ENCODE measurements at places on chromosomes 4 and X.

DNA sequence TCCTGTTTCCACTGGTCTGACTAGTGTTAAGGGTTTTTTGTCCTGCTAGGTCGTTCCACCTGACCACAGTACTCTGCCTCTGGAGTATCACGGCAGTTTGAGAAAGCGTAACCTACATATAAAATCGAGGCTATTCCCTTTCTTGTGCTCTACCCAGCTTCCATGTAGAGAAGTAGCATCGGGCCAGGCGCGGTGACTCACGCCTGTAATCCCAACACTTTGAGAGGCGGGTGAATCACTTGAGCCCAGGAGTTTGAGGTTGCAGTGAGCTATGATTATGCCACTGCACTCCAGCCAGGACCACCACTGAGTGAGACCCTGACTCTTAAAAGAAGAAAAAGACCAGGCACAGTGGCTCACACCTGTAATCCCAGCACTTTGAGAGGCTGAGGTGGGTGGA, 7.5 kb downstream of the PPEF1 start:
- DNase-seq = no peak

- DNase-seq = no peak
Observed at GRCh38 chr4:89099034-89099433, 12.3 kb upstream of the TIGD2 start.

DNA sequence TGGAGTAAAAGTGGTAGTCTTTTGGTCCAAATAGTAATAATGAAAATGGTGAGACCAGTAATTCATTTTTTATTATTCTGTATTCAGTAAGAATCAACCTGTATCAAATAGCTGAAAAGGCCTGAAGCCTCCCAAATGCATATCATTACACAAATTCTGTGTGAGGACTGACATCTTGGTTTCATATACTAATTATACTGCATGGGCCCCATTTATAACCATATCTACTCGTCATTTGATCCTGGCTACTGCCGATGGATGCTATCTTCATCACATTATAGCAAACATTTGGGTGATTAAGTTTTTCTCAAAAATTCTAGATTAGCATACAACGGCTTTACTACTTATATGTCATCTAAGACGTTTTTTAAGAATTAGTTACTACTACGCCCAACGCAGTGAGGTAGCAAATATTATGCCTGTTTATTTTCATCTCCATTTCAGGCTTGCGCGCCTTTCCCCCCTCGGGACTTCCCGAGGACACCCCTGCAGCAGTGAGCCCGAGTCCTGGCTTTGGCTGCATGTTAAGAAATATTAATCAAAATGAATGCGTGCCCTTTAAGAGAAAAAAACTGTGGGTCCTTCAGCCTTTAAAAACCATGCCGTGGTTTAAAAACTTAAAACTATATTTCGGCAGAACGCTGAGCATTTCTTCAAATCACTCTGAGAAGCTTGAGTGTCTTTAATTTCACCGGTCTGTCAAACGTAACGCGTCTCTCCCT, 814 bp upstream of the MMAA start:
- no peak for DNase-seq

GRCh38 chr4:16588149-16588548, 310.3 kb downstream of the LDB2 start:
- no peak for DNase-seq

GRCh38 chrX:134711135-134711921, 53.1 kb upstream of the PLAC1 start:
- no peak for DNase-seq

GRCh38 chr4:108965472-108966076, 202.7 kb upstream of the ETNPPL start:
- DNase-seq = no peak

GRCh38 chr4:17090063-17090462, 191.6 kb upstream of the LDB2 start:
- no peak for DNase-seq

GRCh38 chr4:21765810-21766407, 182.7 kb downstream of the KCNIP4 start:
- no peak for DNase-seq

DNA sequence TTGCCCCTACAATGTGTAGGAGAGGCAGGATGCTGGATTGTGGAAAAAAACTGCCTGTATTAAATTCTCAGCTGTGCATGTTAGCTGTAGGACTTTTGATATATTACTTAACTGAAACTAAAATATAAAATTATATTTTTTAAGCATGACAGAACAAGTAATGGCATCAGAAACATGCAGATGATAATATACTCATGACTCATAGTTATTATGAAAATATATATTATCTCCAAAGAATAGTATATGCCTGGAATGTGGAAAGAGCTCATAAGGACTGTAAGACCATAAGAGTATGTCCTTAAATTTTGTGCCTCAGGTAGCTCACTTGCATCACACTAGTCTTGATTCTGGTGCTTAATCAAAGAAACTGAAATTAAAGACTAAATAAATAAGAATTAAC, 1100.6 kb downstream of the TECRL start:
- no peak for DNase-seq

DNA sequence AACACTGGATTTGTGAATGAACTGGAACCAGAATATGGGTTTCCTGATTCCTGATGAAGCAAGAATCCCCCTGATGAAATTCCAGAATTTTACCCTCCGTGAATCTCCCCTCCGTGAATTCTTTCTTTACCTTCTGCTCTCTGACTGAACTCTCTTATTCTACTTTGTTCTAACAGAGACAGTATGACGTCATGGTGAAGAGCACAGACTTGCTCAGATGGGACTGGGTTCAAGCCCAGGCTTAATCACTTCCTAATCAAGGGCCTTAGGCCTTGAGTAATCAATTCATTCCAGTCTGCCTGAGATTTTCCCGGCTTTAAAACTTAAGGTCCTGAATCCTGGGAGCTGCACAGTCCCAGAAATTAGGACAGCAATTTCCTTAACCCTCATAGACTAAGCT, 64.5 kb downstream of the IQCM start:
- no peak for DNase-seq

DNA sequence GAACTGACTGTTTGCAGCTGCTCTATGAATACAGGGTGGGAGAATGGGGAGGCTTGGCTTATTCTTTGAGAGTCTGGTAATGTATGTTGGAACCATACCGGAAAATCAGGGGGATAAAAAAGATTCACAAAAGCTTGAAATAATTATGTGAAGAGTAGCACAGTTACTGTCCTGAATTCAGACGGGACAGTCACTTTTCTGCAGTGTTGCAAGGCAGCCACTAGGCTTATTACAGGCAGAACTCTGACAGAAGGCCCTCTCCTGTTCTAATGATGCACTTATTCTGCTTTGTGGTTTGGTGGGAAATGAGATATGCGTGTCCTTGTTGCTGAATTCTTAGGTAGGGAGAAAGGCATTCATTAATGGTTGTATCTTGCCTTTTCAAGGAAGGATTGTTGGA, 37.2 kb downstream of the GUCY1B1 start:
- no peak for DNase-seq

DNA sequence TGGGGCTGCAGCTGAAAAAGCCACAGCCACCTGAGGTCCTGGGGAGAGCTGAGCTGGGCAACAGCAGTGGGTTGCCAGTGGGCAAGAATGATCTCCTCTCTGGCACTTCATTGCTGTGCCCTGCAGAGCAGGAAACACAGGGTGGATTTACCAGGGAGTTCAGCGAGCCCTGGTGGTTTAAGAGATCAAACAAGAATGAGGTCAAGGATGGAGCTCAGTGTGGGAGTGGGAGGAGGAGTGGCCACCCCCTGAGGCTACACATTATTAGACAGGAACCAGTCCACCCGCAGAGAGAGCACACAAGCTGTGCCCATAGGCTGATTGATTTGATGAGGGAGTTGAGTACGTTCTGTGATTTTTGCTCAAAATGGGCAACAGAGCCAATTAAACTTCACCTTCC, 47.3 kb downstream of the FRMPD3 start:
- no peak for DNase-seq

DNA sequence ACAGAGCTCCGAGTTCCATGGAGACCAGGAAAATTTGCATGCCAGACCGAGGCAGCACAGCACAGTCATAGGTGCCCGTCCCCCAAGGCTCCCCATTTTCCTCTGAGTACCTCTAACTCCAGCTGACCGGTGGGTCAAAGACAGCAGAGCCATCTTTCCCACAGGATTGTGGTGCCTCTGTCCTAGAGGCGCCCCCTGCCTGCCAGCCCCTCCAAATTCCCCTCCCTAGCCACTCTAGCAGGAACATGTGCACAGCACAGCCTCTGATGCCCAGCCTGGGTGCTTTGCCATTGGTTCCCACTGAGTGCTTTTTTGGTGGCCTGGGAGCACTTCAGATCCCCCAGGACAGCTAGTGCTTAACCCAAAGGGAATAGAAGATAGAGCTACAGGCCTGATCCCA, 368.5 kb upstream of the PABPC5 start:
- DNase-seq = no peak

DNA sequence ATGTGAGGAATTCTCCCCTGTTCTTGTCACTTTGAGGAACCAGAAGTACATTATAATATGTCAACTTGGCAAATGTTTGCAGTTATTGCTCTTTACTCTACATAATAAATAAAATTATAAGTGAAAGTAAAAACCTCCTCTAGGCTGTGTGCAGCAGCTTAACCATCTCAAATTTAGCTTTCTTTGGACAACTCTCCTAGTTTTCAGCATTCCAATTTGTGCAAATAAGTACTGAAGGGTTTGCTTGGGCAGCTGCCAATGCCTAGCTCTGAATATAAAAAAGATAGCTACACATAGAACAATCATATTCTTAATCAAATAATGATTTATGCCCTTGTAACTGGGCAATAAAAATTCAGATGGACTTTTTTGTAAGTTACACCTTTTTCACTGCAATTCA, 82.5 kb downstream of the GASK1B start:
- DNase-seq = no peak

- no peak for DNase-seq
Observed at GRCh38 chr4:184464759-184465454, 9.4 kb downstream of the IRF2 start.

DNA sequence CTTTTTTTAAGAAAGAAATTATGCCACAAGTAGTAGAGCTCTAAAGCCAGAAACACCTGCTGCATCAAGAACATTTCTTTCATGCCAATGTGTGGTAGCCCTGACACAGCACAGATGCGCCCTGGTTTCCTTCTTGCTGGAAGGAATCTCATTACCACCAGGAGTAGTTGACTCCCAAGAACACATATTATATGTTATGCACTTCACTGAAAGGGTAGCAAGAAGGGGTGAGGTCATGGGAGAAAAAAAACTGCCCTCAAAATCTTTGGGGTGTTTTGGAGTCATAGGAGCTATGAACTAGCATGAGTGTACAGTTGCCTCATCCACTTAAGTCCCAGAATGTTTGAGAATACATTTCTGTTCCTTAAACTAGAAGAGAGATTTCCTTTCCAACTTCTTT, 185.8 kb upstream of the C1QTNF7 start:
- DNase-seq = no peak

- no peak for DNase-seq
Observed at GRCh38 chr4:7388627-7389026, 46.1 kb downstream of the PSAPL1 start.

DNA sequence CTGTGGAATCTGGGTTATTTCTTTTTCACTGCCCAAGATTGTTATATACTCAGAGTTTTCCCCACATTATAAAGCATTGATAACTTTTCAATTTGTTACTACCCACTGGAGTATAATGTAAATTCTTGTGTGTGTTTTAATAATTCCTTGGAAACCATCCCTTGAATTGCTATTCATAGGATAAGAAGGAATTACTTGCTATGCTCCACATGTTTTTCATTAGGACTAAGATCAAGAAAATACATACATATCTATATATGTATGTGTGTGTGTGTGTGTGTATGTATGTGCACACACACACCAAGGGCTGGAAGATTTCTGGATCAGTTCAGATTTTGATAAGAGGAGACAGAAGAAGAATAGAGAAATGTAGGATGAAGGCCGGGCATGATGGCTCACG, 206.4 kb upstream of the JADE1 start:
- no peak for DNase-seq
